ENCODE measurements at places on chromosomes 4 and X.

- DNase-seq: no peak
Observed at GRCh38 chrX:67619253-67619652, 75.4 kb downstream of the AR start.

DNA sequence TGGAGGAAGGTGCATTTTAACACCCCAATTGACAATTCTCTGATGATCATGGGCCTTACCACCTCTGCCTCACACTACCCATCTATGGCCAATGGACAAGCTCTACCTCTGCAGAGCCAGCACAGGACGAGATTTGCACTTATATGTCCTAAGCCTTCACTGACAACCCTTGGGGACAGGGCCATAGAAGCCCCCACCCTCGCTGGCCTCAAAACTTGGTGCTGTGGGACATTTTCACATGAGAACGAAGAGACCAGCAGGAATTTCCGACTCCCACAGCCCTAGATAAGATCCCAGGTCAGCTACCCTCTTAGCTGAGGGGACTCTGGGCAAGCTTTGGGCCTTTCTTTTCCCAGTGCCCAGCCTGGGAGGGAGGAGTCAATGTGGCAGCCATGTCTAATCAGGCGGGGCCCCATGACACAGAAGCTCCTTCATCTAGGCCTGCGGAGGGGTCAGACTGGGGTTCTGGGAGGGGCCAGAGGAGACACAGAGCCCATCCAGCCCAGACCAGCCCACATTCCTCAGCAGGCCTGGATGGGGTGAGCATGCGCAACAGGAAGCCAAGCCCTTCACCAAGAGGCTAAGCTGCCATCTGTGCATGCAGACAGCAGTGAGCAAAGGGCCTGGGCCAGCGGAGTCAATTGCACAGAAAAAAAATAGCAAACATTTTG lies 12.1 kb downstream of the PJA1 start:
- no peak for DNase-seq

- DNase-seq: no peak
Observed at GRCh38 chr4:187380181-187380581, 615.4 kb upstream of the ZFP42 start.

- DNase-seq: no peak
Observed at GRCh38 chrX:13666836-13667235, 13.9 kb downstream of the TCEANC start.

DNA sequence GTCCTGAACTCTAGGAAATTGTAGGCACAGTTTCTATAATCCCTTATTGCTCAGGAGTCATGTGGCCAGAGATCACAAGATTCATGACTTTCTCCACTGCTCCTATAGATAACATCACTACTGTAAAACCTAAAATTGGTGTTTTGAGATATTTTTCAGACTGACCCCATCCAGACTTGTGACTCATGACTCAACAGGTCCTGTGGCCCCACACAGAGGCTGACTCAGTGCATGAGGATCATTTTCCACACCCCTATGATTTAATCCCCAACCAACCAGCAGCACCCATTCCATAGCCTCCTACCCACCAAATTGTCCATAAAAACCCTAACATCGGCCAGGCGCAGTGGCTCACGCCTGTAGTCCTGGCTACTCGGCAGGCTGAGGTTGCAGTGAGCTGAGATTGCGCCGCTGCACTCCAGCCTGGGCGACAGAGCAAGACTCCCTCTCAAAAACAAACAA lies 13.2 kb upstream of the XIAP start:
- no peak for DNase-seq
